GM23338 (cell line): ENCODE measurements at places on chromosomes 16 and 17.

- H3K4me3 ChIP-seq = no peak overlapping the region
- no peaks in the 10 kb centered on the region for H3K27me3 ChIP-seq
- no peaks in the 10 kb centered on the region for H3K36me3 ChIP-seq
- DNase-seq = no peak
- peaks cover 5% of the 10 kb centered on the region; the same call in 1 of the 2 replicates for H3K4me1 ChIP-seq
Observed at GRCh38 chr16:63653044-63653839, 1468.6 kb downstream of the CDH11 start.

GRCh38 chr17:79505199-79505598 lies 105.7 kb downstream of the RBFOX3 start:
- H3K4me3 ChIP-seq = no peak overlapping the region
- no peaks in the 10 kb centered on the region for H3K36me3 ChIP-seq
- no peaks in the 10 kb centered on the region for H3K27me3 ChIP-seq
- DNase-seq = no peak
- no peak overlapping the region for H3K27ac ChIP-seq
- no peaks in the 10 kb centered on the region for H3K4me1 ChIP-seq

DNA sequence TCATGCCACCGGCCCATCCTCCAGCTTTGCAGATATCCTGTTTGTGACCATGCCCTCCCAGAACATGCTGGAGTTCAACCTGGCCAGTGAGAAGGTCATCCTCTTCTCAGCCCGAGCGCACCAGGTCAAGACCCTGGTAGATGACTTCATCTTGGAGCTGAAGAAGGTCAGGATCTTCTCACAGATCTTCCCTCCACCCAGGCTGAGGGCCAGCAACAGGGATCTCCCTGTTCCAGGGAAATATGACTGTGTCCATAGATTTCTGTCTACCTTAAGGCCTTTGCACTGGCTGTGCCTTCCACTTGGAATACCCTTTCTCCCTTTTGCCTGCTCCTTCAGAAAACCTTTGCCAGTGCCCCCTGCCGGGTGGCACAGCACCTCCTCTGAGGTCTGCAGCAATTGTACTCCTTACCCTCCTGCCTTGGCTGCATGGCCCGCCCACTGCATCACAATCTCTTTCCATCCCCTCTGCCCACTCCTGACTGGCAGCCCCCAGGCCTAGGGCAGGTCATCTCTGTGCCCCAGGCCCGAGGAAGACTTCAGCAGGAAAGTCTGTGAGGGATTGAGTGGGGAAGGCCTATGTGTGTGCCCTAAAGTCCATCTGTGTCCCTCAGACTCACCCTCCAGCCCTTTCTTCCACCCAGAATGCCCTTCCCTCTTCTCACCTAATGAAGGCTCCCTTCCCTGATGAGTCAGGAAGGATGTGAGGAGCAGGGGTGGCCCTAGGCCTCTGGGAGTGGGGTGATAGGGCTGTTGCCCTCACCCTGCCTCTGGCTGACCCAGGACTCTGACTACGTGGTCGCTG lies 27.3 kb upstream of the ALKBH5 start:
- no peak overlapping the region for H3K27ac ChIP-seq
- H3K27me3 ChIP-seq = no peaks in the 10 kb centered on the region
- H3K4me1 ChIP-seq = peaks cover 13% of the 10 kb centered on the region; the same call in 1 of the 2 replicates

DNA sequence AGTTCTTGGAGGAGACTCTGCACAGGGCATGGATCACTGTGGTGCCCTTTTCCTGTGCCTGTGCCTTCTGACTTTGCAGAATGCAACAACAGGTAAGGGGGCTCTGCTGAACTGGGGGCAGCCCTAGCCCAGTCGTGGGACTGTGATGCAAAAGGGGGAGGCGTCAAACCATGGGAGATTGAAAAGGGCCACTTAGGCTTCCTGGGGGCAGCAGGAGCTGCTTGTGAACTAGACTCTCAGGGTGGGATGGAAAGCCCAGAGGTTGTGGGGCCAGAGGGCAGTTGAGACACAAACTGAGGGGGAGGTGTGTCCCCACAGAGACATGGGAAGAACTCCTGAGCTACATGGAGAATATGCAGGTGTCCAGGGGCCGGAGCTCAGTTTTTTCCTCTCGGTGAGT lies 19.6 kb downstream of the ADGRG5 start:
- H3K4me1 ChIP-seq = no peaks in the 10 kb centered on the region
- no peak overlapping the region for H3K27ac ChIP-seq
- no peak for DNase-seq
- no peak overlapping the region for H3K4me3 ChIP-seq
- 0 out of 2 replicates have a peak, but pooled peaks cover 3% of the 10 kb centered on the region for H3K27me3 ChIP-seq

DNA sequence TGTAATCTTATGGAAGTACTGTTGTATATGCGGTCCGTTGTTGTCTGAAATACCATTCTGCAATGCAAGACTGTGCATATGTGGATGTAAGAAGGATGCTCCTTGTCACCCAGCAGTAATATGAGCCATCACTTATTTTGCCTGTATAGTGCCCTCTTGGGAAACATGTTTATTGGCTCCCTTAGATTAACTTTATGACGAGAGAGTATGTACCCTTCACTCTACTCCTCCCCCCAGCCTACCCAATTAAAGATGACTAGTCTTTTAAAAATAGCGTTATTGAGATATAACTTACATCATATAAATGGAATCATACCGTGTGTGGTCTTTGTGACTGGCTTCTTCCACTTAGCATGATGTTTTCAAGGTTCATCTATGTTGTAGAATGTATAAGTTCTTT lies 33.6 kb downstream of the FTO start:
- no peaks in the 10 kb centered on the region for H3K27me3 ChIP-seq
- no peaks in the 10 kb centered on the region for H3K36me3 ChIP-seq
- H3K4me3 ChIP-seq = no peak overlapping the region
- no peak overlapping the region for H3K27ac ChIP-seq
- H3K4me1 ChIP-seq = no peaks in the 10 kb centered on the region

DNA sequence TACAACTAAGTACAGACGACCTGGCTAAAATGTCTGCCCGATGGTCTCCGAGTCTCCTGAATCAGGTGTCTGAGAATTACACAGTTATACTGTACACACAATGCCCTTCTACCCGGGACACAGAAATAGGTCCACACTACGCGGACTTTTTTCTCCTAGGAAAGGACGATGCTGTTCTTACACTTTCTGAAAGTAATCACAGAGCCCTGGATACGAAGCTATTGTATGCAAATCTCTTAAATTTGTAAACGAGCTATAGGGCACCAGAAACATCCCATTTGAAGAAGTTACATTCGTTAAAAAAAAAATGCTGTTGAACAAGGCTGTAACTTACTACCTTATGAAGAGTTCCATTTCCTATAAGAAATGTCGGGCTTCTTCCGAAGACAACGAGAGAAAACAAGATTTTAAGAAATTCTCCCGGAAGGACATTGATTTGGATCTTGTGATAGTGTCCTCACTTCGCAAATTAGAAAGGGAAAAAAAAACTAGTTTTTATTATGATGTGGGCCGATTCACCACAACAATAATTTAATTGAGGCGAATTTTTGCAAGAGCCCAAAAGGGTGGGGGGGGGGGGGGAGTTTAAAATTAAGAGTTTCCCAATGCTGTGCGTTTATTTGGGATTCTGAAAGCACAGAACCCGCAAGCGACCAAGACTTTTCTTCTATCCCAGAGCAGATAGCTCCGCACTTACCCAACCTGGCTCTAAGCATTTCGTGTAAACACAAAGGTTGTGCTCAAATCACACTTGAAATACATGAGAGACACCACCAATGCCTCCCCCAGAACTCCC lies 1.5 kb upstream of the SOX9 start:
- no peak for DNase-seq
- peaks cover 28% of the 10 kb centered on the region for H3K4me1 ChIP-seq
- H3K27me3 ChIP-seq = peaks cover 96% of the 10 kb centered on the region
- H3K27ac ChIP-seq = no peak overlapping the region
- peak overlapping the region; percentile 83 for H3K4me3 ChIP-seq
- H3K36me3 ChIP-seq = no peaks in the 10 kb centered on the region

- no peak overlapping the region for H3K27ac ChIP-seq
- no peaks in the 10 kb centered on the region for H3K4me1 ChIP-seq
- H3K4me3 ChIP-seq = no peak overlapping the region
- no peaks in the 10 kb centered on the region for H3K27me3 ChIP-seq
Observed at GRCh38 chr17:82483836-82484235, 25.3 kb downstream of the NARF start.

DNA sequence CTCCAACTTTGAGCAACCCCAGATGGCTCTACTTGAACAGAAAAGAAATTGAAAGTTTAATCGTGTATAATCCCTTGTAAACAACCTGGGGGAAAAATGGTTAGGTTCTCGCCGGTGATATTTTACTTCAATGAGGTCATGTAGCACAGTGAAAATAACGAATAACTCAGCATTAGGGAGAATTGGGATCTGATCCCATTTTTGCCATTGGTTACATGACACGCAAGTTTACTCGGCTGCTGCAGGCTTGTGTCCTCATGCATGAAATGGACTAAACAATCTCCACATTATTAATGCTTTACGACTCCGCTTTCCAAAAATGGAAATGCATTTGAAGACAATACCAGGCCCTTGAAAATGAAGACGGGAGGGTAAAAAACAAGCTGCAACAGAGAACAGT lies 45.5 kb upstream of the LRRC37A3 start:
- H3K4me1 ChIP-seq = peaks cover 6% of the 10 kb centered on the region; the same call in 1 of the 2 replicates
- no peaks in the 10 kb centered on the region for H3K36me3 ChIP-seq
- H3K27ac ChIP-seq = no peak overlapping the region
- peaks cover 9% of the 10 kb centered on the region; the same call in 1 of the 2 replicates for H3K27me3 ChIP-seq
- no peak for DNase-seq

DNA sequence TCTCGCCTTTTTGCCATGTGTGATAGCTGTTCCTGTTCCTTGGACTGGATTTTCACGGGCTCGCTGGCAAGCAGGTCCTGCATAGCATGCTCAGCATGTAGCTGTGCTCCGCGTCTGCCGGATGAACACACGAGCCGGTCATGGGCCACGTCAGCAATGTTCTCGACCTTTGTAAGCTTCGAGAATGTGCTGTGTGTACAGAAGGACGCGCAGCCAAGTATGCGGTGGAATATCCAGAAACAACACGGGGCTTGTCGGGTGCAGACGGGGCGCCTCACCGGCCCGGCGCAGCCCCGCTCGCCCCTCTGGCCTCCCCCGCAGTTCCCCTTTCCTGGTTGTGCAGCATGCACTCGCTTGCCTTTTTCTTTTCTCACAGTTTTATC lies 42.2 kb downstream of the RPTOR start:
- no peak overlapping the region for H3K4me3 ChIP-seq
- DNase-seq = no peak
- H3K36me3 ChIP-seq = no peaks in the 10 kb centered on the region
- H3K4me1 ChIP-seq = no peaks in the 10 kb centered on the region; the same call in 1 of the 2 replicates
- H3K27ac ChIP-seq = no peak overlapping the region
- no peaks in the 10 kb centered on the region for H3K27me3 ChIP-seq

DNA sequence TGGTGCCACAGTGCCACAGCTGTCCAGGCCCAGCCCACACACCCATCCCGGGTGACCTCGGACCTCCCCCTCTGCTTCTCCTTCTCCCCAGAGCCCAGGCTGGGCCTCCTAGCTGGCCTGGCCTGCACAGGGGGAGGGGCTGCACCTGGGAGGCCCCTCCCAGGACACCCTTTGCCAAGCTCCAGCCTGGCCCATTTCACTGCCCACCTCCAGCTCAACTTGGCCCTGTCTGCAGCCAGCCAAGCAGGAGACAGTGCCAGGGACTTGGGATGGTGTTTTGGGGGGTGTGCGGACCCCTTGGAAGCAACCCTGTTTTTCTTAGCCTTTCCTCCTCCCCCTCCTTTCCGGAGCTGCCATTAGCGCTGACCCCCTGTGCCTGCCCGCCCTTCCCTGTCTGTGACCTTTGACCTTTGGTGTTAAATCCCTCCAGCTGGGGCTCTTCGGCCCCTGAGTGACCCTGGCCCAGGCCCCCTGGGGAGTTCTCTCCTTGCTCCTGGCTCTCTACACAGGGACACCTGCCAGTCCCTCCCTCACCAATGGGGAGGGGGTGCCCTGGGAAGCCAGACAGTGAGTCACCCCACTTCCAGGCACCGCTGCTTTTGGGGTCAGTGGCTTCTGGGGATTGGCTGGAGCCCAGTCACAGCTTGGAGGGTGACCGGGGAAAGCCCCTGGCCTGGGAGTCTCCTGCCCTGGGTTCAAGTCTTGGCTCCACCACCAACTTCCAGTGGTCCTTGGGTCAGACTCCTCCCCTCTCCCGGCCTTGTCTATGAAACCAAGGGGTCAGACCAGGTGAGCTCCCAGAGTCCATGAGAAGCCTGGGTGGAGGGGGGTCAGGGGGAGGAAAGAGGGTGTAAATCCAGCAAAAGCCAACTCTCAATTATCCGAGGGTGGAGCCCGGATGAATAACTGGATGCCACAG lies 1.9 kb downstream of the GLIS2 start:
- H3K4me1 ChIP-seq = peaks cover 32% of the 10 kb centered on the region
- H3K36me3 ChIP-seq = no peaks in the 10 kb centered on the region
- peaks cover 19% of the 10 kb centered on the region for H3K27me3 ChIP-seq
- peak overlapping the region; percentile 84; the same call in 1 of the 2 replicates for H3K4me3 ChIP-seq
- 0 out of 2 replicates have a peak overlapping the region, but pooled peaks have one; percentile 26 for H3K27ac ChIP-seq

DNA sequence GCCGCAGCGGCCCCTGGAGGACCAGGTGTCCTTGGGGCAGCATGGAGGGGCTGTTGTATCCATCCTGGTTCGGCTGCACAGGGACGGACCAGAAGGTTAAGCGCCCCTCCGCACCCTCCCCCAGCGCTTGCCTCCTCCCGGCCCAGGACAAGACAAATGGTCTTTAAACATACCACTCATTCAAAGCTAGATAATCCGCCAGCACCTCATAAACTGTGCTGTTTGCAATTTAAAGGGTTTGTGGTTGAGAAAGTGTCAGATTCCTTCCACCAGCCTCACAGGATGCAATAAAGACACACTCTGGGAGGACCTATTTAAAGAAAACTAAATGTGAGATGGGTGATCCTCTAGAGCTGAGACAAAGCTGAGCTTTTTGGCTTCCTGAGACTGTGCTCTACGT lies 426.2 kb upstream of the EEF2KMT start:
- no peak overlapping the region for H3K4me3 ChIP-seq
- no peak for DNase-seq
- no peaks in the 10 kb centered on the region for H3K36me3 ChIP-seq
- no peaks in the 10 kb centered on the region for H3K27me3 ChIP-seq
- no peaks in the 10 kb centered on the region for H3K4me1 ChIP-seq
